ENCODE measurements at places on chromosomes 1 and 21.

- DNase-seq = no peak
Observed at GRCh38 chr1:156388174-156389137, 19.4 kb downstream of the RHBG start.

GRCh38 chr1:9105336-9105867, 23.5 kb downstream of the GPR157 start:
- DNase-seq = no peak

GRCh38 chr21:32364796-32365195, 28.0 kb downstream of the URB1 start:
- DNase-seq = no peak

GRCh38 chr1:149945206-149945605, 8.5 kb upstream of the MTMR11 start:
- no peak for DNase-seq

GRCh38 chr1:232196042-232196441, 433.9 kb downstream of the SIPA1L2 start:
- no peak for DNase-seq

- no peak for DNase-seq
Observed at GRCh38 chr1:156775799-156776198, 8.5 kb downstream of the PRCC start.

Data from stimulated activated CD8-positive, alpha-beta memory T cell treated with anti-CD3 and anti-CD28 coated beads, Interleukin-4, amount 100 ng/mL, for 4 hours (primary cell).